ENCODE measurements at places on chromosomes 7 and 10.

- no peaks in the 10 kb centered on the region for H3K4me1 ChIP-seq
- no peak overlapping the region for H3K4me3 ChIP-seq
- no peak overlapping the region for H3K27ac ChIP-seq
Measured at GRCh38 chr7:43686991-43687390, 42.3 kb downstream of the COA1 start.

GRCh38 chr10:34102893-34103506 is 712.1 kb downstream of the PARD3 start:
- no peaks in the 10 kb centered on the region for H3K36me3 ChIP-seq
- no peaks in the 10 kb centered on the region for H3K27me3 ChIP-seq
- H3K27ac ChIP-seq, result no peak overlapping the region
- H3K4me1 ChIP-seq, result no peaks in the 10 kb centered on the region

- H3K27ac ChIP-seq, result no peak overlapping the region
- no peaks in the 10 kb centered on the region for H3K27me3 ChIP-seq
- H3K36me3 ChIP-seq, result no peaks in the 10 kb centered on the region
- no peaks in the 10 kb centered on the region for H3K4me1 ChIP-seq
- no peak for DNase-seq
Measured at GRCh38 chr10:67327626-67328535, 368.1 kb downstream of the CTNNA3 start.

GRCh38 chr10:11042357-11042756 is 24.7 kb downstream of the CELF2 start:
- H3K27me3 ChIP-seq, result no peaks in the 10 kb centered on the region
- no peaks in the 10 kb centered on the region for H3K36me3 ChIP-seq
- no peaks in the 10 kb centered on the region for H3K4me1 ChIP-seq
- H3K4me3 ChIP-seq, result no peak overlapping the region
- no peak for DNase-seq

DNA sequence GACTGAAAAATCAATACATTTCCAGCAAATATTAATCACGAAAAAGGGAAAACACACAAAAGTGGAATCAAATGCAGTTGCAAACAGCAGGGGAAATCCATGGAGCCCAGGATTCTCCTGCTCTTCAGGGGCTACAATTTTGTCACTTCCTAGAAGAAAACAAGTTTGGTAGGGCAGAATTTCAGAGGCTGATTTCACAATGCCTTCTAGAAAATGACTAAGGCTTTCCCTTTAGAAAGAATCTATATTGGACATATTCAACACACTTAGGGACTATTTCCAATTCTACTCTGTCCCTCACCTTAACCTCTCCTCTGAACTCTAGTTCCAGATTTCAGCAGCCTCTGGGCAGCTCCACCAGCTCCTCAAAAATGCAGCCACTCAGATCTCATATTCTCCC is 111.3 kb downstream of the HECTD2 start:
- no peak overlapping the region for H3K4me3 ChIP-seq
- no peaks in the 10 kb centered on the region for H3K4me1 ChIP-seq
- no peaks in the 10 kb centered on the region for H3K36me3 ChIP-seq
- no peaks in the 10 kb centered on the region for H3K27me3 ChIP-seq
- H3K27ac ChIP-seq, result no peak overlapping the region

DNA sequence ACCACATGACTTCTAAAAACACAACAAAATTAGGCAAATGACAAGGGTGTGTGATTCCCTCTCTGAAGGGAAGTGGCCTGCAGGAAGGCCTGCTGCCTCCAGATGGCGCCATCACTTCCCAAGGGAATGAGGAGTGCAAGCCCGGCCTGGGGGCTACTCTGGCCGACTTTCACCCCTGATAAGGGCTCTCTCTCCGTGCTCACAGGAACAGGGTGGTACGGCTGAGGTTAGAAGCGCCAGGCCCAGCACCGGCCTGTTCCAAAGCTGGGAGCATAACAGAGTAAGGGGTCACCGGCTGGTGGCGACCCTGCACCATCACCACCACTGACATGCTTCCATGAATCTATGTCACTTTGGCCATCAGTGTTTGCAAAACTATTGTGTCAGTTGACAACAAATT is 13.1 kb downstream of the RBP3 start:
- H3K4me3 ChIP-seq, result no peak overlapping the region
- H3K27me3 ChIP-seq, result no peaks in the 10 kb centered on the region
- H3K27ac ChIP-seq, result no peak overlapping the region
- no peaks in the 10 kb centered on the region for H3K4me1 ChIP-seq

DNA sequence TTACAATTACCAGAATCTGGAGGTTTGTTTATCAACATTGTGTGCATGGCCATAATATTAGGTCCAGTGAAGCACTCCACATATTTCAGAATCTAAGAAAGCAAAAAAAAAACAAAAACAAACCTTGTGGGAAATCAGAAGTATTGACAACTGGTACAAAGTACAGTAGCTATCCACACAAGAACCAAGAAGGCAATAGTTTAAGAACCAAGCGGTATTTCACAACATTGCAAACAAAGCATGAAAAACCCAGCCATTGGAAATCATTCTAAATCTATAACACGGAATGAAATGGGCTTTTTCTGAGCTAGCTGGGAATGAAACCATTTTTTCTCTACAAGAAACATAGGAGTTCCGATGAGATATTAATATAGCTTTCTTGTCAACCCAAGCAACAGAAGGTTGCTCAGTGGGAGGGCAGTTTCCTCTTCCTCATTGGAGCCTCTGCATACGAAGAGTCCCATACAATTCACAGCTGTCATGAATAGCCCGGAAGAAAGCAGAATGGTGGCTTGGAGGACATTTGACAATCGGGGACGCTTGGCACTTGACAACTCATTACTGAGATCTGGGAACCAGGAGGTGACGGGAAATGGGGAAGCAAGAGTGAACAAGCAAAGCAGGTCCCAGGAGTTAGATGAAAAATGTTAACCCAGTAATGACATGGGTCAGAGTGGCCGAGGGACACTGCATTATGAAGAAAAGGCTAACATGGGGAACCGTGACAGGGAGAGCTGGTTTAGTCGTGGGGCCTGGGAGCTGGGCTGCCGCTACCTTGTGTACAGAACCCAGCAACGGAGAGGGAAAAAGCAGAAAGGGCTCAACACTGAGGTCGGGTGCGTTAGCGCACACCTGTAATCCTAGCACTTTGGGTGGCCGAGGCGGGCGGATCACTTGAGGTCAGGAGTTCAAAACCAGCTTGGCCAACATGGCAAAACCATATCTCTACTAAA is 7.8 kb downstream of the PHYH start:
- H3K27ac ChIP-seq, result no peak overlapping the region
- peaks cover 6% of the 10 kb centered on the region for H3K36me3 ChIP-seq
- no peak overlapping the region for H3K4me3 ChIP-seq
- no peaks in the 10 kb centered on the region for H3K4me1 ChIP-seq
- no peak for DNase-seq

DNA sequence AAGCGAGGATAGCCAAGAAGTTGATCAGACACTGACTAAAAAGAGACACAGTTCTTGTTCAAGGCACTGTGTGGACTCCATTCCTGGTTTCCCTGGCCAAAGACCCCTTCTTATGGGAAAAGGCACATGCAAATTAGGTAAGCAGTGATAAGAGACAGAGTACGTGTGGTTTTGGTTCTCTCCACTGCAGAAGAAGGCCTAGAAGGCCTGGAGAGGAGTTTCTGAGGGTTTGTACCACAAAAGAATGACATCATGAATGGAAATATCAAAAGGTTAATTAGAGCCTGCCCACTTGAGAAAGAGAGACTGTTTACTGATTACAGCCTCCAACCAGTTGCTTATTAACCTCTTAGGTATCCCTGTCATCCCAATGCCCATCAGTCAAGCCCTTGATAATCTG is 137.5 kb downstream of the ZNF365 start:
- no peak for DNase-seq
- H3K4me3 ChIP-seq, result no peak overlapping the region
- no peaks in the 10 kb centered on the region for H3K36me3 ChIP-seq
- H3K27me3 ChIP-seq, result peaks cover 7% of the 10 kb centered on the region

DNA sequence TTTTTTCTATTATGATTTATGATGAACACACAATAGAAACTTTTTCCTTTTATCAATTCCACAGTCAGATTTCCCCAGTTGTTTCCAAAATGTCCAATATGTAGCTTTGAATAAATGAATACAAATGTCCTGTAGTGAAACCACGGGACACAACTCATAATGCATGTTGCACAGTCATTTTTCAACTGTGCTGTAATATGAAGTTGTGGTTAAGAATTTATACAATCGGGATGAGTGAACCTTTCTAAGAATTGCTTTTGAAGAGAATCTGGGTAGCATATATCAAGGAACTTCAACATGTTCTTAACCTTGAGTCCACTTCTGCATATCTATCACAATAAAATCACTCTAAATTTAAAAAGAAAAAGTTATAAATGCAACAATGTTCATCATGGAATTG is 14.6 kb upstream of the ST7 start:
- H3K4me1 ChIP-seq, result no peaks in the 10 kb centered on the region
- H3K27me3 ChIP-seq, result no peaks in the 10 kb centered on the region
- no peaks in the 10 kb centered on the region for H3K36me3 ChIP-seq
- H3K27ac ChIP-seq, result no peak overlapping the region
- H3K4me3 ChIP-seq, result no peak overlapping the region

- H3K4me1 ChIP-seq, result peaks cover 2% of the 10 kb centered on the region
- no peaks in the 10 kb centered on the region for H3K36me3 ChIP-seq
- no peak overlapping the region for H3K27ac ChIP-seq
- no peak overlapping the region for H3K4me3 ChIP-seq
Measured at GRCh38 chr10:6034371-6034770, 27.8 kb downstream of the IL2RA start.

DNA sequence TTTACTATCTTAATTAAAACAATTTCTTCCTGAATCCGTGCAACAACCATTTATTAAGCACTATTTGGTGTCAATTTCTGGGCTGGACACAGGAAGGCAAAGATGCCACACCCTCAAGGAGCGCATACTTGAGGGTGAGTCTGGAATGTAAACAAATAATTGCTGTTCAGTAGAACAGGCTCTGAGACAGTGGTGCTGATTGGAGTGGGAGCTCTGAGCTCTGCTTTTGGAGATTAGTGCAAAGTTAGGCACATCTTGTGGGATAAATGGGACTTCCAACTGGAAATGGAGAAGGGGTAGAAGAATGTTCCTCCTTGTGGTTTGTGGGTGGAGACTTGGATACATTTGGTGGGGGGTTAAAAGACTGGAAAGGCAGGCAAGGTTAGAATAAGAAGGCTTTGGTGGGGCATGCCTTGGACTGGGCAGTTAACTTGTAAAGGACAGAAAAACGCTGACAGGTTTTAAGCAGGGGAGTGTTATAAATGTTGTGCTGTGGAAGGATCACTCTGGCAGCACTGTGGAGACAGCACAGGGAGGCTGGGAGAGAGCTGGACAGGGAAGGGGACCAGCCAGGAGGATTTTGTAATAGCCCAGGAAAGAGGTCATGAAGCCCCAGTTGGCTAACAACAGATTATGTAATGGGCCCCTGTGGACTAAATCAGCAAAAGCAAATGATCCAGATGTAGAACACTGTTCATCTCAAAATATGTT is 80.7 kb downstream of the ZNF365 start:
- H3K4me1 ChIP-seq, result no peaks in the 10 kb centered on the region
- H3K36me3 ChIP-seq, result no peaks in the 10 kb centered on the region
- no peak overlapping the region for H3K27ac ChIP-seq
- H3K27me3 ChIP-seq, result no peaks in the 10 kb centered on the region
- DNase-seq, result no peak

- DNase-seq, result no peak
- H3K4me3 ChIP-seq, result no peak overlapping the region
- H3K27ac ChIP-seq, result no peak overlapping the region
- no peaks in the 10 kb centered on the region for H3K27me3 ChIP-seq
Measured at GRCh38 chr7:86665669-86666068, 22.0 kb downstream of the GRM3 start.

- no peak for DNase-seq
- H3K4me3 ChIP-seq, result no peak overlapping the region
- peaks cover 6% of the 10 kb centered on the region for H3K4me1 ChIP-seq
- peaks cover 87% of the 10 kb centered on the region for H3K36me3 ChIP-seq
- no peak overlapping the region for H3K27ac ChIP-seq
- no peaks in the 10 kb centered on the region for H3K27me3 ChIP-seq
Measured at GRCh38 chr10:74114041-74114448, 36.6 kb downstream of the AP3M1 start.

- peaks cover 3% of the 10 kb centered on the region for H3K4me1 ChIP-seq
- H3K27ac ChIP-seq, result no peak overlapping the region
- H3K27me3 ChIP-seq, result no peaks in the 10 kb centered on the region
- no peak overlapping the region for H3K4me3 ChIP-seq
- no peak for DNase-seq
Measured at GRCh38 chr10:72802763-72803505, 90.6 kb upstream of the OIT3 start.

DNA sequence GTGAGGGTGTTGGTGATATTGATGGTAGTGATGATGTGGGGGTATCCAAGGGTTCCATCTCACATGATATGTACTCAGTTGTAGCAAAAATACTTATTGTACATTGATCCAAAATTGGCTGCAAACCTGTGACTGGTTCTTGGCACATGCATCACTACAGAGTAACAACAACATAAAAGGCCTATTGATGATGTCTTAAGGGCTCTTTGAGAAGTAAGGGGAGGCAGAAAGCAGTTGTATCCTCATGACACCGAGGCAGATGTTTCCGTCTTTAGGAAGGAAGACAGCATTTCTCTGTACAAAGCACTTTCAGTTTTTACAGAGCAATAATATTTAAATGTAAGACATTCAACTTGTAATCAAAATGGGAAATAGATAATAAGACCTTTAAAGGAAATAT is 34.5 kb downstream of the NRG3 start:
- H3K27me3 ChIP-seq, result no peaks in the 10 kb centered on the region
- DNase-seq, result no peak
- no peak overlapping the region for H3K4me3 ChIP-seq
- no peaks in the 10 kb centered on the region for H3K36me3 ChIP-seq
- H3K27ac ChIP-seq, result no peak overlapping the region
- H3K4me1 ChIP-seq, result no peaks in the 10 kb centered on the region

GRCh38 chr7:30162133-30162532 is 27.3 kb downstream of the MTURN start:
- DNase-seq, result no peak
- peak overlapping the region; percentile 17 for H3K27ac ChIP-seq
- no peak overlapping the region for H3K4me3 ChIP-seq
- no peaks in the 10 kb centered on the region for H3K27me3 ChIP-seq

- no peak for DNase-seq
- no peaks in the 10 kb centered on the region for H3K4me1 ChIP-seq
- H3K27me3 ChIP-seq, result no peaks in the 10 kb centered on the region
- H3K4me3 ChIP-seq, result no peak overlapping the region
- no peak overlapping the region for H3K27ac ChIP-seq
- H3K36me3 ChIP-seq, result no peaks in the 10 kb centered on the region
Measured at GRCh38 chr10:114212153-114212552, 26.9 kb upstream of the VWA2 start.

DNA sequence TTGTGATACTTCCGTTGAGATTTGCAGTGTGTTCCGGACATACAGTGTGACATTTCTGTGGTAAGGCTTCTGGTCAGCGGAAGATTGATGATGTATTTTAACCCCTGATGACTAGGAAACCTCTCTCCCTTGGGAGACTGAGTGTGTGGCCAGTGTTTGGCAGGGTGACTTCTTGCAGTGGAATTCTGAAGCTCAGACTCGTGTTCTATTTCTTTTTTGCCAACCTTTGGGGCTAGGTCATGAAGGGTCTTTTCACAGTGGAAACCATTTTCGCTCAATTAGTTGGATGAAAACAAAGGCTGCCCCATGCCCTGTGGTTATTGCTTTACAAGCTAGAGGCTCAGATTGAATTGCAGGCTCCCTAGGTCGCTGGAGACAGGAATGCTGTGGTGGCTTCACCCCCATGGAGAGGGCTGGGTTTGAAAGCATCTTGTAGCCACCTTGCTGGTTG is 288.9 kb downstream of the BBS9 start:
- no peaks in the 10 kb centered on the region for H3K4me1 ChIP-seq
- no peaks in the 10 kb centered on the region for H3K36me3 ChIP-seq
- no peak for DNase-seq
- no peaks in the 10 kb centered on the region for H3K27me3 ChIP-seq
- no peak overlapping the region for H3K4me3 ChIP-seq
- H3K27ac ChIP-seq, result no peak overlapping the region
